ENCODE measurements at places on chromosomes 3 and 15.

- no peak for DNase-seq
Observed at GRCh38 chr3:69696367-69696766, 42.9 kb upstream of the MITF start.

DNA sequence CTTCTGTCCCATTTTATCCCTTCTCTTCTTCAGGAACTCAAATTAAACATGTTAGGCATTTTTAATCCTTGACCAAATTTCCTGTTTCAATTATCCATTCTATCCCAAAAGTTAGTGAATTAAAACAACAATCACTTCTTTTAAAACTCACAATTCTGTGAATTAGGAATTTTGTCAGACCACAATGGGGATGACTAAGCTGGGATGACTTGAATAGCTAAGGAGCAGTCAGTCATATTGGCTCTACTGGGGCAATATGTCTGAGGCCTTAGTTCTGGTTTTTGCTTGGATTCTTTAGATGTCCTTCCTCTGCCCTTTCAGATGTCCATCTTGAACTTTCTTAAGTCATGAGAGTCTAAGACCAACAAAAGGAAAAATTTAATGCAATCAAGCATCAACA, 178.2 kb upstream of the TGFBR2 start:
- no peak for DNase-seq

GRCh38 chr3:95343228-95343627, 1280.4 kb downstream of the NSUN3 start:
- DNase-seq = no peak

- peak; percentile 12 for DNase-seq
Observed at GRCh38 chr3:153162513-153163392, 727 bp downstream of the RAP2B start.

Measured in effector memory CD4-positive, alpha-beta T cell (primary cell).